ENCODE measurements at places on chromosomes 7 and 10.

- DNase-seq: no peak
Measured at GRCh38 chr7:93711926-93712325, 137.4 kb upstream of the CALCR start.

DNA sequence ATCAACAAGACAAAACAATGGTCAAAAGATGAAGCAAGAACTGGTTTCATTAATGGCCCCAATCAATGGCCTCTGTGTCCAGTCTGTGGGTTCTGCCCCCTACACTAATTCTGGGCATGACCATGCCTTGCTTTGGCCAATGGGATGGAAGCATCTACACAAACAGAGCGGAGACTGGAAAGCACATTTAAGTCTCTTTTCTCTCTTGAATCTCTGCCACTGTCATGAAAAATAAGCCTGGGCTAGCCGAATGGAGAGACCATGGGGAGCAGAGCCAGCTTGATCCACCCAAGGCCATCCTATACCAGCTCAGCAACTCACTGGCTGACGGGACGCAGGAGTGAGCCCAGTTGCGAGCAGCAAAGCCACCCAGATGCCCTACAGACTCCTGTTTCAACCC is 30.9 kb downstream of the ANKRD16 start:
- no peak for DNase-seq

GRCh38 chr7:31926991-31927584 is 143.1 kb downstream of the PDE1C start:
- no peak for DNase-seq

- no peak for DNase-seq
Measured at GRCh38 chr7:148854983-148855382, 29.1 kb downstream of the EZH2 start.

- no peak for DNase-seq
Measured at GRCh38 chr10:97060441-97061084, 125.2 kb downstream of the SLIT1 start.

DNA sequence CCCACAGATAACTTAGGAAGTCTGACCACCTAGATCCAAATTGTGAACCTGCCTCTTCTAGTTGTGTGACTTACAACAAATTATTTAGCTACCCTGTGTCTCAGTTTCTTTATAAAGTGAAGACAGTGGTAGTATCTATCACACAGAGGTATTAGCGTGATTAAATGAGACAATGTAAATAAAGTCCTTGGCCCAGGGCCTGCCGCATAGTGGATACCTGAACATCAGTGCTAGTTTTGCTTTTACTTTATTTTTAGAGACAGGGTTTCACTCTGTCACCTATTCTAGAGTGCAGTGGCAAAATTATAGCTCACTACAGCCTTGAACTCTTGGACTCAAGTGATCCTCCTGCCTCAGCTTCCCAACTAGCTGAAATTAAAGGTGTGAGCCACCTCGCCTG is 177.1 kb downstream of the CDK14 start:
- DNase-seq: no peak

GRCh38 chr7:151857866-151858450 is 19.0 kb downstream of the PRKAG2 start:
- DNase-seq: no peak

DNA sequence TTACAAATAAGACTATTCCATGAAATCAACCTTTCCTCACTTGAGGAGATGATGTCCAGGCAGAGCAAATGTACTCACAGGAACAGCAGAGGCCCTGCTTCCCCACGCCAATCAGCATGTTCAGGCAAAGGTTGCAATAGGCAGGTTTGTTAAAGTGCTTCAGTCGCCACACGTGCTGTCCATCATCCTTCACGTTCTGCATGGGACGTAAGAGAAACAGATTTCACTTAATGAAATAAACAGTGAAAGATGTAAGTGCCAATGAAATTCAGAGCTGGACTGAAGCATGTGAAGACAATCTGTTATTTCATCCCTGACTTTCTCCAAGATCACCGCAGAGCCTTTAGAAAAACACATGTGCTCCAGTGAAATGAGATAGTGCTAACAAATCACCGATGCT is 217.4 kb downstream of the DGKB start:
- DNase-seq: peak; percentile 32

DNA sequence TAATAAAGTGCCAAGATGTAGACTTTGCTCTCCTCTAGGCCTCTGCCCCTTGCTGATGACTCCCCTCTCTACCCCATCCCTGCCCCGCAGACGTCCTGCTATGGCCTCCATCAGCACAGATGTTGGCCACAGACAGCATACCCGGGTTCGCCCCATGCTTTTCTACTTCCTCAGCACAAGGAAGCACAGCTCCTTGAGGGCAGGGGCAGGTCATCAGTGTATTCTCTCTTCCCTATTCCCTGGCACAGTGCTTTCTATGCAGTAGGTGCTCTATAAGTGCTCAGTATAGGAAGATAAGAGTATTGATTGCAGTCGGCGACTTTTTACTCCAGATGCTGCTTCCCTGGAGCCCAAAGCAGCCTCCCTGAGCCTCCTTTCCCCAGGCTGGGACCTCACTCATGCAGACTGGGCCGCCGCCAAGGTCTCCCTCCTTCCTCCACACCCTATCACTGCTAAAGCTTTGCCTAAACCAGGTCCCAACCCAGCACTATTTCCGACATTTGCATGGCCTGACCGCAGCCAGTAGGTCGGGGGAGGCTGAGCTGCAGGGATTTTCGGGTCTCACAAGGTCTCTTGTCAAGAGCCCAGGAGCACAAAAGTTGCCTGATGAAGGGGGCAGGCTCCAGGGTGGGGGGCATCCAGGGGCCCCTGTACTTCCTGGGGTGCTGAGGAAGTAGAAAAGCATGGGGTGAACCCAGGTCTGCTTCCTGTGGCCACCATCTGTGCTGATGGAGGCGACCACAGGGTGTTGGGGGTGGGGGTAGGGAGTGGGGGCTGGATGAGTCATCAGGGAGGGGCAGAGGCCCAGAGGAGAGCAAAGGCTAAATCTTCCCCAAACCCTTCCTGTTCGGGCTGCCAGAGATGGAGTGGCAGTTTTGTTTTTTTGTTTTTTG is 8.0 kb downstream of the CALHM3 start:
- no peak for DNase-seq

GRCh38 chr7:139874302-139874629 is 45.2 kb downstream of the TBXAS1 start:
- no peak for DNase-seq

GRCh38 chr10:126972635-126973414 is 67.6 kb downstream of the DOCK1 start:
- DNase-seq: no peak

GRCh38 chr7:34044734-34045353 is 139.5 kb downstream of the BMPER start:
- no peak for DNase-seq

- DNase-seq: no peak
Measured at GRCh38 chr10:45424668-45425404, 50.8 kb downstream of the ALOX5 start.

GRCh38 chr7:18866359-18867036 is 250.9 kb downstream of the TWIST1 start:
- no peak for DNase-seq

DNA sequence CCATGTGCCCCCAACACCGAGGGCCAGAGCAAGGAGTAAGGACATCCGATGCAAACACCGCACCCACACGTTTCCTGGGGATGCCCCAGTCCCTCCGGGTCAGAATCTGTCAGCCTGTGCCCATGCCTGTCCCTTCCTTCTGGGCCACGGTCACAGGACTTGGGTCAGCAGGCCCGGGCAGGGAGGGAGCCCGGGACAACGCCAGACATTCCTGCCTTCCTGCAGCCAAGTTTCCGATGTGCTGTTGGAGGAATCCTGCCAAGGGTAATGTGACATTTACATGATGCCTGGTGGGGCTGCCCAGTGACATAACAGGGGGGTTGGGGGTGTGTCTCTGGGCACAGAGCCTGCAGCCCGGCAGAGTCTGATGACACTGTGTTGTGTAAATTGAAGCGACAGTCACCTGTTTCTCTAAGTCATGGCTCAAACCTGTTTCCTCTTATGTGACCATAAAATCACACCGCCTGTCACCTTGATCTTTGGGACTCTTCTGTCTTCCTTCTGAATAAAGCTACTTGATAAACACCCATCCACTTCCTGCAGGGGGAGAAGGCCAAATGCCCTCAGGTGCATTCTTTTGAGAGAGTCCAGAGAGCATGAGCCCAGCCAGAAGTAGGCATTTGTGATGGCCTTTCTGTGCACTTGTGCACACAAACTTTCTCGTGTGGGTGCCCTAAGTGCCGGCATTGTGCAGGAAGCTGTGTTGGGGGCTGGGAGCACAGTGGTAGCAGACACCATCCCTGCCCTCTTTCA is 175.3 kb upstream of the RHEB start:
- no peak for DNase-seq

GRCh38 chr7:7321681-7322080 is 139.3 kb downstream of the C1GALT1 start:
- no peak for DNase-seq

GRCh38 chr10:104417637-104418292 is 64.1 kb downstream of the CFAP58 start:
- no peak for DNase-seq

- no peak for DNase-seq
Measured at GRCh38 chr7:130095812-130096211, 25.5 kb downstream of the KLHDC10 start.

- DNase-seq: no peak
Measured at GRCh38 chr10:92891885-92892690, 43.8 kb downstream of the EXOC6 start.

- no peak for DNase-seq
Measured at GRCh38 chr10:101559596-101560297, 28.3 kb downstream of the POLL start.
